ENCODE measurements at places on chromosomes 7 and 10.

- no peak for DNase-seq
These were observed 44.0 kb upstream of the VDAC2 start for GRCh38 chr10:75166623-75166972.

DNA sequence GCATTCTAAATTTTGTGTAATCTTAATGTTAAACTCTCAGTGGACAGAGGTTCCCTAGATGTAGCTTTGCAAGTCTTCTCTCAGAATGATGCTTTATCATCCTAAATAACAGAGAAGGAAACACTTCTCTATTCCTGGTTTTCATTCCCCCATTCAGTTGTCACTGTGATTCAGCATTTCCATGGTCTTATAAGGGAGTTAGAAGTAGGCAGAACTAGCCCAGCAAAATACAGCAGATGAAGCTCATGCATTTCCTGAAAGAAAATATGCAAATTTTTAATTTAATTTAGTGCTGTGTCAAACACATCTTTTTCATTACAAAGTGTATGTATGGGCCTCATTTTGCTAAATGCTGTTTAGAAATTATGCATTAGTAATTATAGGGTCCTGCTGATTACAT, 70.1 kb downstream of the ITPRID1 start:
- DNase-seq, result no peak

DNA sequence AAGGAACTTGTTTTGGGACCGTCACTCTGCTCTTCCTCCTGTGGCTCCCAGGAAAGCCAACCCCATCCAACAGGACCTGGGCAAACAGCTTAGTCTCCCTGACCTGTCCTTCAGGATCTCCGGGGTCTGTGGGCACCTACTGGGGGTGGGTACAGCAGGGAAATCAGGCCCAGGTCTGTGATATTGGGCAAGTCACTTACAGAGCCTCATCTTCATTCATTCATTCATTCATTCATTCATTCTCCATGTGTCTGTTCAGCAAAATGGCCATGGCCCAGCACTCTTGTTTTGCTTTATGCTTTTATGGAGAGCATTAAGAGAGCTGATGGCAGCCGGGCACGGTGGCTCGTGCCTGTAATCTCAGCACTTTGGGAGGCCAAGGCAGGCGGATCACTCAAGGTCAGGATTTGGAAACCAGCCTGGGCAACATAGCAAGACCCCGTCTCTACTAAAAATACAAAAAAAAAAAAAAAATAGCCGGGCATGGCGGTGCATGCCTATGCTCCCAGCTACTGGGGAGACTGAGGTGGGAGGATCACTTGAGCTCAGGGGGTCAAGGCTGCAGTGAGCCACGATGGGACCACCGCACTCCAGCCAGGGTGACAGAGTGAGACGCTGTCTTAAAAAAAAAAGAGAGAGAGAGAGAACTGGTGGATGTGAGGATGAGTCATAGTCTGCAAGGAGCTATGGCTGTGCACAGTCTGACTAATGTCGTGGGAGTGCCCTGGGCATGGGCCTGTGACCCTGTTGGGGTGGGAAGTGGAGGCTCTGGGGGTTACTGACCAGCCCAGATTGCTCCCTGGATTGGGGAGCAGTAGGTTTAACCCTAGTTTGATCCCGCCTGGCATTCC, 54.3 kb downstream of the CLIP2 start:
- peak; percentile 74 for DNase-seq

GRCh38 chr7:41384418-41384817, 318.5 kb downstream of the INHBA start:
- no peak for DNase-seq

DNA sequence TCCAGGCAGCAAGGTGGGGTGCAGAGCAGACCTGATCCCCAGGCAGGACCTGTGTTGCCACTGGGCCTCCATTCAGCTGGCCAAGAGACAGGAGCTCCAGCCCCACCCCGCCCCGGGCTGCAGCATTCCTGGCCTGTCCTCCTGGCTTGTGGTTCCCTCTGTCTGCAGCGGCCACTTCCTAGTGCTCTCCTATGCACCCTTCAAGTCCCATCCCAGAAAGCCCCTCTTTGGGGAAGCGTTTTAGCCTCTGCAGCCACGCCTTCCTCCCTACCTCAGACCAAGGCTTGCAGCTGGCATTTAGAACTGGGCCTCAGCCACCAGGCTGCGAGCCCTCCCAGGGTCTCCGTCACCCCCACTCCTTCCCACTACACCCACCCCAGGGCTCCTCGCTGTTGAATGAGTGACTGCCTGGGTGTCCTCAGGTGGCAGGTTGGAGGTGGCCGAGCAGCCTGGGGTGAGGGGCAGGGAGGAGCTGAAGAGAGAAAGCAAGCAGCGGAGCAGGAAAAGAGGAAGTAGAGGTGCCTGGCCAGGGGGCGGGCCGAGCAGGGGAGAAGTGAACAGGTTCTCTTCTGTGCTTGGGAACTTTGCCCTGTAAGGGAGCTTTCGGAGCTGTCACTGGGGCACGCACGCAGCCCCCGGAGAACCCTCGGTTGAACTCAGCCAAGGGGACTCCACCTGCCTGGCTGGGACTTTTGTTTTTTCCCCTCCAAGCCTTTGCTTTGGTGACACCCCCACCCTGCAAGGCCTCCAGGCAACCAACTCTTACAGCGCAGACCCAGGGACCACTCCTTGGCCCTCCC, 109.1 kb upstream of the TNRC18 start:
- DNase-seq, result no peak

DNA sequence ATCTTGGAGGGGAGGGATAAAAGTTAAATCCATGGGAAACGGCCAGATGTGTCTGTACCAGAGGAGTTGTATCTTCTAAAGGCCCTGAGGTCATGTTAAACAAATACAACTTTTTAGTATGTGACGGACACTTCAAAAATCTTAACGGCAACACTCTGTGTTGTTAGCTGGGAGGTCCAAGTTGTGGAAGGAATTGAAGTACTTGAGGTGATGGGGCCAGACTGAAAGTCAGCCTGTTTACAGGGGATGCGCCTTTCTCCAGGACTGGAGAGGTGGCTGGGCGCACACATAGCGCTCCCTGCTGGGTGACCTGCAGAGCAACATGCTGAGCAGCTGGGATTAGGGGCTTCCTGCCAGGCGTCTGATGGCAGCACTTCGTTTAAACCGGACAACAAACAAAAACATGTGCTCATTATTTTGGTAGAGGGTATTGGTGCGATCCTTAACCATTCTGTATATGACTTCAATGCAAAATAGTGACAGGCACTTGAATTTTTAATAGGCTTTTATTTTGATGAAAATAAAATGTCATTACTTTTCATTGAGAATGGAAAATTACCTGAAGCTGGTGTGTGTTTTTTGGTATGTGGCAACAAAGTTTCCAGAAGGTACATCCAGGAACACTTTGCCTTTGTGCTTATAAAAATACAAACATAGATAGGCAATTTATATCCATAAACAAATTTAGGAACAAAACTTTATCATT, 198.2 kb downstream of the MLLT10 start:
- DNase-seq, result peak; percentile 91

- DNase-seq, result peak; percentile 90
These were observed 34.0 kb downstream of the AHCYL2 start for GRCh38 chr7:129258649-129259389.
